ENCODE measurements at places on chromosomes 4 and X.

DNA sequence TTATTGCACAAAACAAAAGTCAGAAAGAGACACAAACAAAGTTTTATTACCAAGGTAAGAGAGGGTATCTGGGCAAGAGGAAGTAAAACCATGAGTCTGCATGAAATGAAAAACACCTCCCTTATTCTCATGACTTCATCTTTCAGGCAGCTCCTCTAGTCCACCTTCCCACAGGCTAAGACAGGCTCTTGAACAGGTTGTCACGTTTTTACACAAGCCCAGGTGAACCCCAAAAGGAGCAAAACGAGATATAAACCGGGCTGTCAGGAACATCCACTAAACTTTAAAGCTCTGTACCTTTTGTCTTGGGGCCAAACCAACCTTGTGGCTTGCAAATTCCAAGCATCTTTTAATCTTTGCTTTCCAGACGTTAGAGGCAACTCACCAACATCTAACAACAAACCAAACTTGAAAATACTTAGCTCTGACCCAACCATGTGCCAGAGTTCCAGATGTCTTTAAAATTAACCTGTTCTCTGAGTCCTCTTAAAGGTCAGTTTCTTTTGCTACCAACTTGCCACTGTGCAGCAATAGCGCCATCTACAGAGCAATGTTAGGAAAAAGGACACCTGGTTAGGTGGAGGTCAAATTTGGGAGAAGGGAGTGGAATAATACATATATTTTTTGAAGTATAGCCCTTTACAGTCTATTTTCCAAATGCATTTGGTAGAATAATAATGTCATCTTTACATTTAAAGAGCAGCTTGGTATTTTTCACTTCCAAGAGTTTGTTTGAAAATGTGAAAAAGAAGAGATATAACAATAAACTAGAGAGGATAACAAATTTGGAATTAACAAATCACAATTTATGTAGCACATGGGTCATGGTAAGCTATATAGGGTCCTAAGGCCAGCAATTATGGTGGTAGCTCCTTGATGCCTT is 73.1 kb downstream of the QRFPR start:
- peak; percentile 23 for DNase-seq

DNA sequence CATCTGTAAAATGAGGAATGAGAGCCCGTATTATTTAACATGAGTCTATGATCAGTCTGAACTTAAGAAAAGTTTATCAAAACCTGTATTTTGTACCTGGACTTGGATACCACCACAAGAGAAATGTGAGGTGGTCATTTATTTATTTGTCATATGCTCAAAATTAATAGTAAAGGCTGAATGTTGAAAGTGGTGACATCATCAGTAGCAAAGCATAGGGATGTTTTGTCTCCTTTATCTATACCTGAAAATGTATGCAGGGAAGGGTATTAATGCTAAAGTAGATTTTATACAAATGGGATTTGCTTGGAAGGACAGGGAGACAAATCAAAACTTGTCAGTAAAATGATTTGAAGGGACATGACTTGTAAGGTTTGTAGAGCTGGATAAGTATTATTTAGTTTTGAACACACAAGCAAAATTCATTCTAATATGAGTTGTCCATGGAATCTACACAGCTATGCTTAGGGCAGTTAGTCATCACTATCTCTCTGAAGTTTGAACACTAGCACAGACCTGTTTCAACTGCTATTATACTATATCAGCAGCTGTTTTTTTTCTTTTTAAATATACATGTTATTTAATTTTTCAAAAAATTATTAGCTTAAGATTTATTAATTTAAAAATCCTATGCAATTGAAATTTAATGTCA is 52.4 kb upstream of the GUCY1A1 start:
- DNase-seq: no peak

- DNase-seq: no peak
These were observed 2.4 kb upstream of the TBL1X start for GRCh38 chrX:9462456-9462855.

DNA sequence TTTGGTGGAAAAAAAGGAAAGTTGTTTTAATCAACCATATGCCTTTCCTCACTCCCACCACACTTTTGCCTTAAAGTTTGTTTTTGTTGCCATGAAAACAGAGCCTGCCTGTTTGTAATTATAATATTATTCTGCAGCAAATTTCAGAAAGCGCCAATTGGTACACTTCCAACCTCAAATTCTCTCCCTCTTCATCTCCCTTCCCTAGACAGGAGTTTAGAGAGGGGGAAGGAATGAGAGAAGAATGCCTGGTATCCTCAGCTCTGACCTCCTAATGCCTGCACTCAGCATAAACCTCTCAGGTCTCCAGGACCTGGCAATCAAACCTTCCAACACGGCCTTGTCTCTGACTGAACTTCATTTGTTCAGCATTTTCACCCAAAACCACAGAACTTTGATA is 138.4 kb upstream of the HCCS start:
- peak; percentile 36 for DNase-seq

DNA sequence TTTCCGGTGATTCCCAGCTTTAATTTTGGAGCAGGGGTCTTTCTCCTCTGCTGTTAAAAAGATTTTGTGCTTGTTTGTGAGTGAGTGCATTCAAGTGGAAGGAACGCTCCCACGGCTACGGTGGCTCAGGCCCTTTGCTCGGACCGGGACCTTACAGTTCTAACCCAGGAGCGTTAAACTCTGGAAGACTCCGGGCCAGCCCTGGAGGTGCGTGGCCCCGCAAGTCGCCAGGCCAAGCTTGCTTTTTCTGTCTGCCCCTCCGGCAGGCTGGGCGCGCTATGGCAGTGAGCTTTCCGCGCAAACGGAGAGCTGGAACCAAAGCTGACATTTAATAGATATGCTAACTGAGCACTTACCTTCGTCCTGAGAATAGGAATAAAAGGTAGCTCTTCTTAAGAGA is 18.3 kb upstream of the PITX2 start:
- DNase-seq: no peak

GRCh38 chrX:18619288-18619687 is 52.6 kb downstream of the RS1 start:
- no peak for DNase-seq
